ENCODE measurements at places on chromosomes 3 and 15. TPM values are rescaled to one million over a fixed set of nuclear protein-coding genes. Genes with fewer than 3 reads are reported as not detected.

Gene GNAT1
- polyA plus RNA-seq: not detected

Gene CHRM5
- 0.07 TPM for polyA plus RNA-seq

DNA sequence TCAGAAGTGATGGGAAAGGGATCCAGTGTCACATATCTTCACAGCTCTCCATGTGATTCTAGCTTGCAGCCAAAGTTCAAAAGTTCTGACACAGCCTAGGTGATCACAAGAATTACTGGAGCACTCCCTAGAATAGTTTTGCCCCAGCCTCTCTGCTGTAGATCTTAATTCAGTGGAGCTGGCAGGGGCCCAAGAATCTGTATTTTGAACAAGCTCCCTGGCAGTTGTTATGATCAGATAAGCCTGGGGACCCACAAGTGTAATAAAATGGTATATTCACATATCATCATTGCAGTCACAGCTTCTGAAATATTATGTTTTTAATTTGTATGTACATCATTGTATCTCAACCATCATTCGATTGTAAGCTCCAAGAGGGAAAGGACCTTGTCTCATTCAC, 62.3 kb downstream of the NOX5 start:
- DNase-seq: no peak

GRCh38 chr15:52677593-52678467, 1.4 kb downstream of the ATOSA start:
- no peak for DNase-seq

GRCh38 chr15:56205061-56205876, 38.4 kb downstream of the RFX7 start:
- DNase-seq: no peak

Measured in AG04450 (cell line).